ENCODE measurements at places on chromosomes 2 and 18.

GRCh38 chr2:173298536-173299097 is 56.1 kb upstream of the CDCA7 start:
- DNase-seq, result no peak

GRCh38 chr2:130894326-130894942 is 57.7 kb downstream of the ARHGEF4 start:
- DNase-seq, result no peak

- DNase-seq, result no peak
Observed at GRCh38 chr2:230472621-230473018, 56.6 kb downstream of the SP100 start.

- DNase-seq, result no peak
Observed at GRCh38 chr2:227366769-227367426, 12.2 kb downstream of the TM4SF20 start.

DNA sequence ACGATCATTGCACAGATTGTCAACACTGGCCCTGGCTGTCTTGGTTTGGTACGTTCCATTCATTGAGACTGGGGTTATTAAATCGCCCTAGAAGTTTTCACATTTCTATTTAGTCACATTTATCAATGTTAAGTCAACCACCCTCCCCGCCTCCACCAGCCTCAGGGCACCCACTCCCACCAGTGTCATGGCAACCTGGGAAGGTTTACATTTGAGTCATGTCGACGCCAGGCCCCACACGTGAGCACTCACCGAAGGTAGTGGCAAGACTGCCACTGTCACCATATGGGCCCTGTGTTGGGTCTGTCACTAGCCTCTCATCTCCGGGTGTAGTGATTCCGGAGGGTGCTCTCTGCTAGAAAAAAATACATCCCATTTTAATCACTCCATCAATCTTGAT is 194.2 kb downstream of the TWIST2 start:
- no peak for DNase-seq

DNA sequence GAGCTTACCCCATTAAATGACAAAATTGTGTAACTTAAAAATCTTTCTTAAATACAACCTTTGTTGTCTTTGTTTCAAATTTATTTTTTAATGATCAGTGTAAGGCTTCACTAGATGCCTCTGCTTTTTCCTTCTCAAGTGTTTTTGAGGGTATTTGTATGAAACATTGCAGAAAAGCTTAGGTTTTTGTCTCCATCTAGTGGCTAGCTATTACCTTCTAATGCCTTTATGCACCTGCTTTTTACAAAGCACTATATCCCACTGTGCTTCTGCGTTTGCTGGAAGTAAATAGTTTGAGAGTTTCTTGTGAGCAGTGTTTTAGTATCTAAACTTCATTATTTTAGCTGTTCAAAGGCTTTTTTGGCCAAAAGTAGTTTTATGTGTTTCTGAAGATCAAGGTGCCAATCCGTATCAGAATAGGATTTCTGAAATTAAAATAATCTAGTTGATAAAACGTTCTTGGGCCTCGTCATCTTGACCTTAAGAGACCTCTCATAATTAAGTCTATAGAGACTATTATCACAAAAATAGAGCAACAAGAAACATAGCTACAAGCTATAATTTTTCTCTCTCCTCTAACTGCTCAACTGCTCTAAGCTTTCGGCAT is 47.0 kb downstream of the IWS1 start:
- no peak for DNase-seq

- DNase-seq, result no peak
Observed at GRCh38 chr2:188051706-188052105, 240.0 kb upstream of the GULP1 start.

DNA sequence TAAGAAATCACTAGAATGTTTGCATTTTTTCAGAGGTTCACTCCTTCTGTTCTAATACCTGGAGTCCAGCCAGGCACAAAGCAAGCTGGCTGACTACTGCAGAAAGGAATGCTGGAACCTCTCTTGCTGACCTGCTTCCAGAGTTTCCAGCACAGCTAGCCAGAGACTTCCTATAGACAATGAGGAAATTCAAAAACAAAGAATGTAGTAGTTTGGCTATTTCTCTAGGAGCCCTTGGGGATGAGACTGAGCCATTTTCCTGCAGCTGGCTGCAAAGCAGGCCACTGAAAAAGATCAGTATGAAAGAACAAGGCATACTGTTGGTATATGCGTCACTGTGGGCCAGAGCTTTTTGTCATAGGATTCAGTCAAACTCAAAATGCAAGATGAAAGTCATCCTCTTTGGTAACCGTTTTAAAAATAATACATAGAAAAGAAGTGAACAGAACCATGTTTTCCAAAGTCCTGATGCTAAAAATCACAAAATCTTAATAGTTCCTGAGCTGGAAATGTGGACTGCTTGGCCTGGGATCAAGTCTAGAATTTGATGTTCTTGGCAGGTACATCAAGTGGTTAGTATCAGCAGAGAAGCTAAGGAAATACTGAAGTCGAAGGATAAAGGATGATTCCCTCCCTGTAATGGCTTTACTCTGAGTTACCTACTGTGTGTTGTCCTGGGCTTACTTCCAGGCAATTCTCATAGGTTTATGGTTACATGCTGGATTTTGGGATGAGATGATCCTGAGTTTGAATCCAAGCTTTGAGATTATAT is 9.0 kb upstream of the DSEL start:
- peak; percentile 52 for DNase-seq

- no peak for DNase-seq
Observed at GRCh38 chr2:219314804-219315468, 5.7 kb upstream of the PTPRN start.

GRCh38 chr2:109380502-109381326 is 233.1 kb downstream of the SEPTIN10 start:
- no peak for DNase-seq

- DNase-seq, result no peak
Observed at GRCh38 chr18:53441761-53442414, 782.6 kb downstream of the MBD2 start.

DNA sequence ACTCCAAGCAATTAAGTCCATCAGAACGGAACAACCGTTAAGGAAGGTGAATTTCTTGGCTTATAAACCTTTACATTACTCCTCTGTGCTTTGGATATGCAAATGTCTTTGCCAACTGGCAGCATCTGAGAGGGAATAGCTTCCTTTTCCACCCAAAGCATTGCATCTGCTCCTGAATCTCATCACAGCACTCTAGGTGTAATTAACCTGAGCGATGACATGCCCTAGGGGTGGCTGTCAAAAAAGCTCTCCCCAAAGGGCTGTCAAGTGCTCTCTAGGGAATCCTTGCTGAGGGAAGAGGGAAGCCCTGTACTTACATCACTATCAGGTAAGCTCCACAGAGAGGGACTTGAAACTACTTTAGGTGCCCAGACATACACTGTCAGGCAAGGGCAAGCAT is 5.5 kb upstream of the SMARCAL1 start:
- DNase-seq, result no peak

DNA sequence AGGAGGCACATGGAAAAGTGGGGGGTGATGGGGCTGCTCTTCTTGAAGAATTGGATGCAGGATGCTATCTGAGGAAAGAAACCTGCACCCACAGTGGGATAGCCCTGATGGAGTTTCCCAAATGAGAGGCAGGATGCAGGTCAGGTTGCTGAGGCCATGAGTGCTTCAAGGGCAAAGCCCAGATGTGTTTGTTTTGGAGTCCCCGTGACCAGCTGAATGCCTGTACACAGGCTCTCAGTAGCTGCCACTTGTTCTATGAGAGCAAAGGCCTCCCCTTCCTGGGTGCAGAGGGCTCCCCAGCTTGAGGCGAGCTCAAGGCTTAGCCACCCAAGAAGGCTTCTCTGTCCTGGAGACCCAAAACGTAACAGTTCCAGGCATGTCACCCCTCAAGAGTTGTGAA is 192.7 kb downstream of the SEPTIN10 start:
- no peak for DNase-seq

DNA sequence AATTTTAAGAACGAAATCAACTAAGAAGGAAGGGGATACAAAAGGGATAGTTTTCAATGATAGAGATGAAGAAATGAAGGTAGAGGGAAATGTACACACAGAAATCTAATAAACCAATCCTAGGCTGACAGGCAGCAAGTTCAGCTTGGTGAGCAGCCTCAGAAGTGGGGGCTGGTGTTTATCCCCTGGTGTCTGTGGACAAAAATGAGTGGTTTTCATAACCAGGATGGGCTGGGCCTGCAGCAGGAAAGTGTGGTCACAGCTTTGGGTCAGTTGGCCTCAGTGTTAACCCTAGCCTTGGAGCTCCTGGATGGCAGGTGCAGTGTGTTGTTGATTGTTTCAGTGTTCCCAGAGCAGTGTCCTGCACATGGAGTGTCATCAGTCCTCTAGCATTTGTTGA is 14.3 kb downstream of the IL18R1 start:
- no peak for DNase-seq

DNA sequence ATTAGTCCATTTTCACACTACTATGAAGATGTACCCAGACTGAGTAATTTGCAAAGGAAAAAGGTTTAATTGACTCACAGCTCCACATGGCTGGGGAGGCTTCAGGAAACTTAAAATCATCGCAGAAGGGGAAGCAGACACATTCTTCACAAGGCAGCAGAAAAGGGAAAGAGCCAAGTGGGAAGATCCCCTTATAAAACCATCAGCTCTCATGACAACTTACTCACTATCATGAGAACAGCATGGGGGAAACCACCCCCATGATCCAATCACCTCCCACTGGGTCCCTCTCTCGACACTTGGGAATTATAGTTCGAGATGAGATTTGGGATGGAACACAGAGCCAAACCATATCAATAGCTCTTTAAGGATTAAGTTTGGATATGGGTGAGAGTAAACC is 246.1 kb upstream of the CYRIA start:
- no peak for DNase-seq

DNA sequence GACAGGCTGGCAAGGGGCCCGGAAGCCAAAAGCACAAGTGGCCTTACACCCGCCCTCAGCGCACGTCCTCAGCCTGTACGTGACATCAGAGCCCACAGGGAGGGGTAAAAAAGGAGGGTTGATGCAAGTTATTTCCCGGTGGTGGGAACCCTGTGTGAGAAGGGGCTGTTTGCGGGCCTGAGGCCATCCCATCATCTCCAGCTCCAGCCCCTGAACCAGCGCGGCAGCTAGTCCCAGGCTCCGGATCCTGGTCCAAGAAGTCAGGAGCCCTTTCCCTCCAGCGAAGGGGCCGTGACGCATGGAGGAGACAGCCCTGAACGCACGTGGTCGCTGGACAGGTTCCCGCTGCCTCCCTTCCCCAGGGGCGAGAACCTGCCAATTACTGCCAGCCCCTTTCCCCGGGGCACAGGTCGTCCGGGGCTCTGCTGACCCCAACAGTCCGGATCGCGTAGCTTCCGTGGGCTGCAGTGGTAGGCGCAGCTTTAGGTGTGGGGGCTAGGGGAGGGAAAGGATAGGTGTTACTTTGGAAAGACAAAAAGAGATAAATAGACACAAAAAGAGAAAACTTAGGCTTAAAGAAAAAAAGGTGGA is 1.3 kb upstream of the LRP2 start:
- peak; percentile 34 for DNase-seq

DNA sequence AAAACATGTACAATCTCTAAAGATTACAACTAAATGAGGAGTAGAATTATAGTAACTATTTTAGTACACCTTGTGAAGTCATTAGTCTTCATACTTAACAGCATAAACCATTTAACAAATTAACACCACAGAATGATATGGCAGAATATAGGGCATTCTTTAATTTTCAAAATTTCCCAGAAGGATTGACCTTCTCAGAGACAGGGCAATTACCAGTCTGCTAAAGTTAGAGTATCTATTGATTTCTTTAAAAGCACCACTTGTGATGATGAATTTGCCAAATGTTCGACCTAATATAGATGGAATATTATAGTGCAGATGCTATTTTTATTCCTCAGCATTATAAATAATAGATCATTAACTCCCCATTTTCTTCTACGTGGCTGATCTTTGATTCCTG is 192.6 kb downstream of the DPP4 start:
- DNase-seq, result no peak
